ENCODE measurements at places on chromosomes 7 and 10.

DNA sequence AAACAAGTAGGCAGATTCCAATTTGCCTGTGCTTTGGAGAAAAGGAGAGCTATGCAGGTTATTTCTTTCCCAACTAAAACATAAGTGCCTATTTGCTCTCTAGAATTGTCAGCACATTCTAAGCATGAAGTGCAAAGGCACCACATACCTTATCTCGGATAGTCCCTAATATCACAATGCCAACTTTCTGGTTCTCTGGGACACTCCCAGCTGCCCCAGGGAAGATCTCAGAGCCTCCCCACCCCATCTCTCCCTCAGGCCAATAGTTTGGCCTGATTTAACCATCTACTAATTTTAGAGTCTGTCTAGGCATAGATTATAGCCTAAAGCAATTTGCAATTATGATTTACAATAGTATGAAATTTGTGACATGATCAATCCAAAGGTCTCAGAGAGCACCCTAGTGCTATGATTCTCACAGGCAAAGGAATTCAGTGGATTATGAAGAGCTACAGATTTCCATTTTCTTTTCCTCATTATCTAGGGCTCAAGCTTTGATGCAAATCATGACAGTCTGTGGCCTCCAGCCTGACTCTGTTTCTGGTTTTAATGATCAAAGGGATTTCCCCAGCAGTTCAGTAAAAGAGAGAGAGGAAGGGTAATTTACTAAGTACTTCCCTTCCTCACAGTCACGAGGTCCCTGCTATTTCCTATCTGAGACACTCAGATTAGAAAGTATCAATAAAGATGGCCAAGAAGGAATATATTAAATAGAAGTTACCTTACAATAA, 29.0 kb upstream of the IL6 start:
- DNase-seq, result no peak

DNA sequence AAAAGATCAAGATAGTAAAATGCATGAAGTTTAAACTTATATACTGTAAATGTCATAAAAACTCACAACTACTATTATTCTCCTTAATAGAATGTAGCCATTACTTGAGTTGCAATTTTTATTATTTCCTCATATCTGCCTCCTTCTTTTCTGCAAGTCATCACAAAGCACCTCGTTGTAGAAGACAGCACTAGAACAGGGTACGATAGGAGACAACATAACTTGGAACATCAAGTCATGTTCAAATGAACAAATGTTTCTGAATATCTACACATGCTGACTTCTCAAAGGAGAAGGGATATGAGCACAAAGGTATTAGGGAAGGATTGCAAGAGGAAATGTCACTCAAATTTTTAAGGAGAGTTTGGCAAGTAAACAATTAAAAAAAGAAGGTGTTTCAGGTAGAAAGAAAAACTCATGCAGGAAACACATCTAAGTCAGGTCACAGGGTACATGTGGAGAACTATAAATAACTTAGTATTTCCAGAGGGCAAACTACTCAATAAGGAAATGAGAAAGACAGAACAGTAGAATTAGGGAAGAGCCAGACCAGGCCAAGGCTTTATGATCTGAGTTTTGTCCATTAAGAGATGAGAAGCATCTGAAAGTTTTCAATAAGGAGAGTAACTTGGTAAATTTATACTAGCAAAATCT, 186.7 kb downstream of the CRPPA start:
- DNase-seq, result no peak

- no peak for DNase-seq
These were observed 101.0 kb upstream of the EGFR start for GRCh38 chr7:54917613-54918391.

- no peak for DNase-seq
These were observed 18.3 kb downstream of the GIMAP6 start for GRCh38 chr7:150613880-150614279.

DNA sequence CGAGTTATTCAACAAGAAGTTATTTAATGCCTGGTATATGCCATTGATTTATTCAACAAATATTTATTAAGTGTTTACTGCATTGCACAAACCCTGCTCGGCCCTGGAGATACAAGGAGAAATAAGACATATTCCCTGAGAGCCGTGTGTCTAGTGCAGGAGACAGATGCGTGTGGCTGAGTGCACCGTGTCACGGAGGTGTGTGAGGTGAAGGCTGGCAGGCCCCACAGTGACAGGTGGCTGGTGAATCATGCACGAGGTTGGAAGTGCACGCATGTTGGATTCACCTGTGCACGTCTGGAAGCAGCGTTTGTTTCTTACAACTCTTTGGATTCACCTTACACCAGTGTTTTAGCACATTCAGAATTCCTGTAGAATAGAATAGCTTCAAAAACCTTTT, 136.6 kb upstream of the SHH start:
- no peak for DNase-seq

DNA sequence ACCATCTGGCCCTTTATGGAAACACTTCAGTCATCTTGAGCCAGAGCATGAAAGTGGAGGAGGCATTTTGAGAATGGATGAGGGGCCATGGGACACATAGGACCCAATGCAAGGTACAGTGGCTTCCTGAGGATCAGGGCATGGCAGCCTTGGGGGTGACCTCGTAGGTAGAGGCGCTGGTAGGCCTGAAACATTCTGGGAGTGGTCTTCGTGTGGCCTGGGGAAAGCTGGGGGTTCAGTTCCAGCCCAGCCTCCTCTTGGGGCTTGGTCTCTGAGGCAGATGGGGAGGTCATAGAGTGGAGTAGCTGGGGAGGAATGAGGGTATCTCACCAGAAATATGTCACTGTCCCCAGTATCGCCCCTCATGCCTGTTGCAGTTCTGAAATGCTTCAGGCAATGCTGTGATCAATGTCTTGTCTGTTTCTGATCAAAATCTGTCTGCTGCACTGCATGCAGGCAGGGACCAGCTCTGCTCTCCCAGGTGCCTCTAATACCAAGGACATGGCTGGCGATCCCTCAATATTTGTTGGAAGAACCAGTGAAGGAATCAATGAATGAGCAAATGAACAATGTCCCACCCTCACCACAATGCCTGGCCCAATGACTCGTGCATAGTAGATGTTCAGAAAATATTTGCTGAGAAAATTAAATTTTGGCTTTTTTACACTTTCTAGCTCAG, 90.9 kb downstream of the CHST15 start:
- no peak for DNase-seq

DNA sequence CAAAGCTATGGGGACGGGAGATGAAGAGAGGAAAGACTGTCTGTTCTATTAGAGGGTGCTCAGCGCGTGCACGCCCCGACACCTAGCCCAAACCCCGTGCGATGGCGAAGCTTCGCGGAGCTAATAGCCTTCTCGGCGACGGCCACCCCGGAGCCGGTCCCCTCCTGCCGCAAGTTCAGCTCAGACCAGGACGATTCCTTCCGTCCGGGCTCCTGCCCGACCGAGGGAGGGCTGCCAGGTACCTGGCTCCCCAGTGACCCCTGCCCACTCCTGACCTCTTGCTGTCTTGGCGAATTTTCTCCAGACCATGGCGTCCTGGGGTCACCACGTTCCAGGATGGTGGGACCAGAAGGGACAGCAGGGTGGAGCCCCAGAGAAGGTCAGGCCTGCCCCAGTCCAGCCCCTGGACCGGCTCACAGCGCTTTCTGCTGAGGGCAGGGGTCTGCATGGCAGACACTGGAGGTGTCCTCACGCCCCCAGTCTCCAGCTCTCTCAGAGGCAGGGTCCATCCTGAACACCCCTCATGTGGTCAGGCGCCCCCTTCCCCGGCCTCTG, 36.7 kb downstream of the UNCX start:
- DNase-seq, result no peak

DNA sequence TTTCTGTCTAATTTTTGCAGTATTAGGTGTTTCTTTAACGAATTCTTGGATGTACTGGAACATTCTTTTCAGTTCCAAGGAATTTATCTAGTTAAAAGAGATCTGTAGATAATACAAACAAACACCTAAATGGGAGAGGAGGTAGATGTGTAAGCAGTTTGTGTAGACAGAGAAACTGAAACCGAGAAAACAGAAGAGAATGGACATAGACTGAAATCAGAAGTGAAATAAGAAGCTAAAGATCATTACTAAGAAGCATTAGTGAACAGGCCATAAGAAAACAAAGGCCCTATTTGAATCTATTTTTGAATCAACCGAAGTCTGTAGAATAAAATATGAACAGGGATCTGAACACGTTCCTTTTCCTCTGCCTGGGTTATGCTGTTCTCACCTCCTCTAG, 26.5 kb upstream of the TMEM229A start:
- DNase-seq, result no peak

DNA sequence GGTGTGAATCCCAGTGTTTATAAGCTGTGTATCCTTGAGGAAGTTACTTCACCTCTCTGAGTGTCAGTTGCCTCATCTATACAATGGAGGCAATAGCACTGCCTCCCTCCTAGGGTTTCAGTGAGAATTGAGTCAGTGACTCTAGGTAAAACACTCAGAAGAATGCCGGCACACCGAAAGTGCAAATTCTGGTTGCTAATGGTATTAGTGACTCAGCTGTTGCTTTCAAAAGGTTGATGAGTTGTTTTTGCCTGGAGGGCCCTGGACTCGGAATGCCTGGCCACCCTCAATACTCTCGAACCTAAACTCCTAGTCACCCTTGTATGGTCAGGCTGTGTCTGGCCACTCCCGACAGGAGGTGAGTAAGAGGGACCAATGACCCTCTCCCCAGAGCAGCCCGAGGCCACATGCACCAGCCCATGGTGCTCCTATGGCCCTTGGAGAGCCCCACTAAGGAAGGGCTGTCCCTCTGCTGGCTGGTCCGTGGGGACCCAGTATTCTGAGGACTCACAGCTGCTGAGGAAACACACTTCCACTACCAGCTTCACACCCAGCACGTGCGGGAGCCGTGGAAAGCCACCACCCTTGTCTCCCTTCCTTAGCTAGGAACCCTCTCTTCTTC, 60.2 kb downstream of the CALML3 start:
- DNase-seq, result no peak

DNA sequence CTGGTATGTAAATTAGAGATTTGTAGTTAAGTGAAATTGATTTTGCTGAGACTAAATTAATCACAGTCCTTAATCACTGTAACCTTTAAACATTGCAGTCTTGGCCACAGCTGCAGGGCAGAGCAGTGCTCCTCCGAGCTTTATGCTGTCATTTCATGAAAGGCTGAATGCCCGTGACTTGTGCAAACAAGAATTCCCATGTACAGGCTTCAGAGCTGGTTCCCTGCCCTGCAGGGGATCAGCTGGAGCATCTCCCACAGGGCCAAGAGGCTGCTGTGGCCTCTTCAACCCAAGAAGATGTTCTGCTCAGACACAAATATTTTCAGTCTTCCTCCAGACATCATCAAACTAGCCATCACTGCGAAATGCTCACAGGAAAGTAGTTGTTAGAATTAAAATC, 419.1 kb downstream of the AUTS2 start:
- DNase-seq, result no peak

DNA sequence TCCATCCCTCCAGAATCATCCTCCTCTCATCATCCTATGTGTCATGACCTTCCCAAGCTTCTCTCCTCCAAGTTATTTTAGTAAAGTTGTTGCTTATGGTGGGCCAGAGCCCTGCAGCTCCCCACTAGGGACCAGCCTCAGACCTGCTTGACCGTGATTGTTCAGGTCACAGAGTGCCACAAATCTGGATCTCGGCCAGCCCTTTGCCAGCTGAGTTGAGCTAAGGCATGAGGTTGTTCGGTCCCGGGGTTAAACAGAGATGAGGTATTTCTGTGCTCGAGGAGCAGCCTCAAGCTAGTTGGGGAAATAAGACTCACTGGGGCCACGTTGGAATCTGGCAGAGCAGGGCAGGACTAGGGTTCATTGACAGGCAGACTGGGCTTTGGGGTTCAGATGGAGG, 66.3 kb upstream of the PPIF start:
- DNase-seq, result no peak

- no peak for DNase-seq
These were observed 6.3 kb downstream of the LOXL4 start for GRCh38 chr10:98261436-98262277.
